ENCODE measurements at places on chromosomes 2 and 18.

GRCh38 chr2:13682540-13683272 is 949.8 kb upstream of the LRATD1 start:
- DNase-seq: no peak

DNA sequence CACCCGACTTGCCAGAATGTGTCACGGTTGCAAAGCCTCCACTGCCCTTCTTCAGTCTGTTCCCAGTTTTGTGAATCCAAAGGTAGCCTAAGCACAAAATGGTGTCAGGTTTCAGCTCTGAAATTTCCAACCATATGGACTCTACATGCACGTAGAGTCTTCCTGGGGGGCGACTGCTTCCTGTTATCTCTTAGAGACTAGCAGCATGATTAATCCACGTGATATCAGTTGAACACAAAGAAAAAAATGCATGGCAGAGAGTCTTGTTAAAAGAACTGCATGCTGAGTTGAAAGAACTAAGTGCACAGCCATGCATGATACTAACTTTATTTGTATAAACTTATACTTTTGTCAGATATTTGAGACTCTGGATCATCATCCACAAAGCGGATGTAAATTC is 404.4 kb downstream of the SOCS6 start:
- DNase-seq: no peak

- no peak for DNase-seq
These were observed 210.9 kb upstream of the SP5 start for GRCh38 chr2:170503971-170504809.

DNA sequence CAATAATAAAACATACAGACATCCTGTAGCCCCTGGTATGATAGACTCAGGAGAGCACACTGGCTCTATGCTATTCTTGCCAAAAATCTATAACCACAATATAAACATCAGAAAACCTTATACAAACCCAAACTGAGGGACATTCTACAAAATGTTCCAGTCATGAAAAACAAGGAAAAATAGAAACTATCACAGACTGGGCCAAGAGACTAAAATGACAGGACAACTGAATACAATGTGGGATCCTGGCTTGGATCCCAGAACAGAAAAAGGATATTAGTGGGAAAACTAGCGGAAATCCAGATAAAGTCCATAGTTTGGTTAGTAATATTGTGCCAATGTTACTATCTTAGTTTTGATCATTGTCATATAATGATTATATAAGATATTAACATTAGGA is 29.6 kb upstream of the EPAS1 start:
- DNase-seq: no peak

DNA sequence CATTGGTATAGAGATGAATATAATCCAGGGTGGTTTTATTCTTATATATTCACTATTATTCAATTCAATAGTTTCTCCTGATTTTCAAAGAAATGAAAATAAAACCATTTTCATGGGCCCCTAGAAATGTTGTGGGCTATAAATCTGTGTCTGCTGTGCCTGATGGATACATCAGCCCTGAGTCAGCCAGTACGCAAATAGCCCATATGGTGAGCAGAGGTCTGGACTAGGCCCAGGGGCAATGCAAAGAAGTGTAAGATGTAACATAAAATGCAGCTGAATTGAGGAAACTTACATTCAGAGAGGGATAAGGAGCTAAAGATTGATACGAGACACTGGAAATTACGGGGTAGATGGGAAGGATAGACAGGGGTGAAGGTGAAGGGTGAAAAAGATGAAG is 122.5 kb downstream of the MAIP1 start:
- DNase-seq: no peak

DNA sequence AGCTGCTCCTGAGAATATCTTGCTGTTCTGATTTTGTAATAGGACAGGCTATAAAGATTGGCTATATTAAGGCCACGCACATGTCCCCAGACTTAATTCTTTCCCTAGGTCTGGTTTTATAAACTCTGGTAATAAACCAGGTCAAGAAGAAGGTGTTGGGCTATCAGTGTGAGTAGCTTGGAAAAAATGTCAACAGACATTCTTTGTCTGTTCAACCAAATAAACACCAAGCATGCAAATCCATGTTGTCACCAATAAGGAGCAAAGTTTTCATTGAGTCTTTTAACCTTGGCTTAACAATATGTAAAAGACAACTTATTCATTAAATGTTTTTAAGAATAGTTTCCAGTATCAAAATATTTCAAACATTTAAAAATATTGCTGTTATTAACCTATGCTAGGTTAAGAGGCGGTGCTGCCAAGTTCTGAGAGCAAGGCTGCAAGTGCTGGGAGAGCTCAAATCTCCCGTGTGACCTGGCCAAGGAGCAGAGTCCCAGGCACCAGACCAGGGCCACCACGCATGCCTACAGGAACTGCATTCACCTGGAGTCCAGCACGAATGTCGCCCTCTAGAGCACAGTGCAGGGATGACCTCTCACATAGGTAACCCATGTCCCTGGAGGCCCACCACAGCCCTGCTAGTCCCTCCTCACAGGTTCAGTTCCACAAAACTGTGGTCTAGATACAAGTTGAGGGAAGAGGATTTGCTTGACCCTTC is 120.5 kb upstream of the POU3F3 start:
- no peak for DNase-seq

DNA sequence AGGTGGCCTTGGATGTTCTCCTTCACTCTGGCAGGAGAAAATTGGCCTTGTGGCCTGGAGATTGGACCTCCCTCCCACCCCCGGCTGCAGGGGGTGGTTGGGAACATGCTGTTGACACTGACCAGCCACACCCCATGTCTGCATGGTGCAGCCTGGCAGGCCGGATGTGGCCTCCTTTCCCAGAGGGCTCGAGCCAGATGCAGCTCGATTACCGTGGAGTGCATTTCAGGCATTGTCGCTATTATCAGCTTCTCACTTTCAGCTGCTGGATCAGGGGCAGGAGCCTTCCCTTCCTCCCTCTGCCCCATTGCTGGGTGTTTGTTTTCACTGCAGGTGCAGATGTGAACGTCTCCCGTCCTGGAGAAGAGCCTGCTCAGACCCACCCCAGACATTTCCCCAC is 211.0 kb upstream of the SIX2 start:
- no peak for DNase-seq

DNA sequence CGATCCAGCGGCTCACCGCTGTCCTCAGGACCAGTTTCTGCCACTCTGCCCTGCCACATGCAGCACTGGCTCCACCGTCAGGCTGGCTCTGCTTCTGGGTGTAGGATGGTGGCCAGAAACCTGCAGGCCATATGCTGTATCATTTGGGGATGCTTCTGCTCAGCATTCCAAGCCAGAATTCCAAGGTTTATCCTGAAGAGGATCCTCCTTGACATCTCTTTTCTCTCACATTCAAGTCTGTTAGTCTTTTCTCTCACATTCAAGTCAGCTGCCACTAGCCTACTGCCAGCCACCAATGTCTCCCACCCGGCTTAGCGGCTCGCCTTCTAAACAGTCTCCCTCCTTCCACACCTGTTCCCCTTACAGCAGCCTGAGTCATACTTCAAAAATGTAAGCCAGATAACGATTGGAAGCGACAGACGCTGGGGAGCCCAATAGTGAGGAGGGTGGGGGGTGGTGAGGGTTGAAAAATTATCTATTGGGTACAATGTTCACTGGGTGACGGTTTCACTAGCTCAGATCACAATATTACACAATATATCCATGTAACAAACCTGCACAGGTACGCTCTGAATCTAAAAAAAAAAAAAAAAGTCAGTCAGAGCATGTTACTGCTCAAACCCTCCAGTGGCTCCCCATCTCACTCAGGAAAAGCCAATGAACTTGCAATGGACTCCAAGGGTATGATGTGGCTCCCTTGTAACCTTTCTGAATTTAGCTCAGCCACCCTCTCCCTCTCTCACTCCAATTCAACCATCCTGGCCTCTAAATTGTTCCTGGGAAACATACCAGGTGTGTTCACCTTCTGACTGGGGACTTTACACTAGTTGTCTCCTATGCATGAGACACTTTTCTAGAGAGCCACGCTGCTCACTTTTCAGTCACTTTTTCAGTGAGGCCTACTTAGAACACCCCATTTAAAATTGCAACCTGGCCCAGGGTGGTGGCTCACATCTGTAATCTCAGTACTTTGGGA is 38.8 kb upstream of the SP3 start:
- DNase-seq: no peak

DNA sequence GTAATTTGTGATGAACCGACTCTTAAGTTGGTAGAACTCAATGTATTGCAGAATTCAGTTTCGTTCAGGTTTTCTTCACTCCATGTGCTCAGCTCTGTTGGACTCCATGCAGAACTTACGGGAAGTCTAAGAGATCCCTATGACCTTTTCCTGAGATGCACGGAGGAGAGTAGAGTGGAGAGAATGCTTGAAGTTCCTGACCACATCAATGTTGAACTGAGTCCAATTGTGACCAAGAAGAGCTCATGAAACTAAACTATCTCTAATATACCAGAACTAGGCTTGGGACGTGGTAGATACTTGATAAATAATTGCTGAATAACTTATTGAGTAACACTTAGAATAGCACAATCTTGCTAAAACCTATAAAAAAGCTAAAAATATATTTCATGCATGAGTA is 47.2 kb downstream of the TMEM178A start:
- no peak for DNase-seq

GRCh38 chr2:238684362-238685326 is 163.2 kb upstream of the TWIST2 start:
- DNase-seq: no peak

DNA sequence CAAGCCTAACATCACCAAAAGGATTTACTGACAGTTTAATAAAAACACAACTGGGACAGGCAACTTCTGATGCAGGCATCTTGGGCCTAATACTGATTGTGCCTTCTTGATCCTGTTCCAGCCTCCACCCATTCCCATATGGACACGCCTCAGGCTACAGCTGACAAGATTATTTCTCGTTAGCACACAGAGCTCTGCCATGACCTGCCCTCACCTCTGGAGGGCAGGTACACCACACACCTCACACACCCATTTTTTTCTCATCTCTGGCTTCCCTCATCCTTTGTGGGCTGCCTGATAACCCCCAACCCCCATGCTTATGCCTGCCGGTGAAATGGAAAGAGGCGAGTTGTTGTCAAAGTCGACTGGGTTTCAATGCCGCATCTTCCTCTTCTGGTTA is 147.0 kb downstream of the ANTXR1 start:
- DNase-seq: no peak

GRCh38 chr2:240204431-240205276 is 64.2 kb upstream of the OTOS start:
- no peak for DNase-seq

GRCh38 chr2:31236433-31237205 is 2.7 kb downstream of the EHD3 start:
- no peak for DNase-seq

Data from activated CD8-positive, alpha-beta memory T cell treated with anti-CD3 and anti-CD28 coated beads, Interleukin-2, amount 50 U/mL, for 4 hours (primary cell).